Thymus (tissue), 14 donors: ENCODE measurements at places on chromosomes 1 and 21. TPM values are rescaled to one million over a fixed set of nuclear protein-coding genes. Genes with fewer than 3 reads are reported as not detected.
A peak's percentile ranks its signal among the peaks of the same experiment; 100 is the strongest.

DNA sequence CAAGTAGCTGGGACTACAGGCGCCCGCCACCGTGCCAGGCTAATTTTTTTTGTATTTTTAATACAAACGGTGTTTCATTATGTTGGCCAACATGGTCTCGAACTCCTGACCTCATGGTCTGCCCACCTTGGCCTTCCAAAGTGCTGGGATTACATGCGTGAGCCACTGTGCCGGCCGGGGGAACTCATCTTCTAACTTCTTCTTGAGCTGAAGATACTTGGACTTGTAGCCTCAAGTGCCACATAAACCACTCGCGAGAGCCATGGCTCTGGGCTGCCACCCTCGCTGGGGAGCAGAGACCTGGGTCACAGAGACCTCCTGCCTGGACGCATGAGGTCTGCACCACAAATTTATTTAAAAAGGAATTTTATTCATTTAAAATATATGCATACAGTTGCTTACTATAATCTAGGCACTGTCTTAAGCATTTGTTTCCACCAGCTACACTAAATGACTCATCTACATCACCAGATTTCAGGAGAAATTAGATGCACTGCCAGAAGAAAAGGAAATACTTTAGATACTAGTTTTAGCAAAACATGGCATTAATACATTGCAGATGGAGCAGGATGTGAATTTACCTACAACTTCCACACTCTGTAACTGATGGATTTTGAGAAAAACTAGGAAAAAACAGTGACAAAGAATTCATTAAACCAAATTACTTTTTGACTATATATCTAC lies 29.9 kb upstream of the PUM1 start:
- H3K27ac ChIP-seq: no peak overlapping the region
- no peak for DNase-seq
- H3K4me1 ChIP-seq: no peaks in the 10 kb centered on the region
- no peaks in the 10 kb centered on the region for H3K36me3 ChIP-seq

GRCh38 chr1:23922321-23922943 lies 9.3 kb upstream of the CNR2 start:
- no peaks in the 10 kb centered on the region for H3K4me1 ChIP-seq
- H3K27me3 ChIP-seq: no peaks in the 10 kb centered on the region
- no peak overlapping the region for H3K27ac ChIP-seq
- DNase-seq: no peak
- H3K4me3 ChIP-seq: no peak overlapping the region
- no peaks in the 10 kb centered on the region for H3K36me3 ChIP-seq

GRCh38 chr21:38929142-38929541 lies 123.4 kb downstream of the ETS2 start:
- DNase-seq: no peak
- H3K4me3 ChIP-seq: no peak overlapping the region
- no peaks in the 10 kb centered on the region for H3K36me3 ChIP-seq
- no peaks in the 10 kb centered on the region for H3K27me3 ChIP-seq

DNA sequence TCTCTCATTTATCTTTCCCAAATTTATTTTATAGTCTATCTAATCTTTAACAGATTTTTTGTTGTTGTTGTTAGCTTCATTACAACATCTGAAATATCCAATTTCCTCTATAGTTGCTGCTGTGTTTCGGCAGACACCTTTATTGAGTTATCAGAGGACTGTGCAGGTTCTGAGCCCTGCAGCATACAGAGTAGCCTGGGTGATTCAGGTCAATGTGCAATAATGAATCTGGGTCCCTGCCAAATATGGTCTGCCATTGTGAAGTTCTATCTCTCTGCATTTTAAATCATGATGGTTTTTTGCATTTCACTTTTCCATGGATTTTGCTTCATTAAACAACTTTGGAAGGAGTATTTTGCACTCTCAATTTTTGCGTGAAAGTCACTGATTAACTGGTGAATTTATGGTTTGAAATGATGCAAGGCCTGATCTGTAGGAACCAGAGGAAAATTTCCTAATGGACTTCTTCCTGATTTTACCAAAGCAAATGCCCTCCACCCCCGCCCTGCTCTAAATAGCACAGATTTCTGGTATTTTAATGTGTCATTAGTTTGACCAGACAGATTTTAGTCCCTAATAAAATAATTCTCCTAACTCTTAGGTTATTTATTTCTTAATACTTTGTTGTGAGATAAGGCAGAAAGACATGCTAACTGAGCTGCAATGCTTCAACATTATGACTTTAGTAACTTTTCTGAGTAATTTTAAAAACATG lies 402.3 kb downstream of the PTBP2 start:
- no peak overlapping the region for H3K27ac ChIP-seq
- H3K4me1 ChIP-seq: no peaks in the 10 kb centered on the region
- no peak for DNase-seq
- H3K4me3 ChIP-seq: no peak overlapping the region

- no peak overlapping the region for H3K27ac ChIP-seq
- H3K4me1 ChIP-seq: no peaks in the 10 kb centered on the region
- peaks cover 46% of the 10 kb centered on the region for H3K27me3 ChIP-seq
- DNase-seq: no peak
Observed at GRCh38 chr1:22711591-22712501, 1.2 kb downstream of the EPHB2 start.

- no peak overlapping the region for H3K27ac ChIP-seq
- no peaks in the 10 kb centered on the region for H3K27me3 ChIP-seq
- H3K36me3 ChIP-seq: no peaks in the 10 kb centered on the region
- no peak for DNase-seq
- H3K4me3 ChIP-seq: no peak overlapping the region
- peaks cover 9% of the 10 kb centered on the region for H3K4me1 ChIP-seq
Observed at GRCh38 chr1:229209816-229210215, 61.1 kb upstream of the RAB4A start.

DNA sequence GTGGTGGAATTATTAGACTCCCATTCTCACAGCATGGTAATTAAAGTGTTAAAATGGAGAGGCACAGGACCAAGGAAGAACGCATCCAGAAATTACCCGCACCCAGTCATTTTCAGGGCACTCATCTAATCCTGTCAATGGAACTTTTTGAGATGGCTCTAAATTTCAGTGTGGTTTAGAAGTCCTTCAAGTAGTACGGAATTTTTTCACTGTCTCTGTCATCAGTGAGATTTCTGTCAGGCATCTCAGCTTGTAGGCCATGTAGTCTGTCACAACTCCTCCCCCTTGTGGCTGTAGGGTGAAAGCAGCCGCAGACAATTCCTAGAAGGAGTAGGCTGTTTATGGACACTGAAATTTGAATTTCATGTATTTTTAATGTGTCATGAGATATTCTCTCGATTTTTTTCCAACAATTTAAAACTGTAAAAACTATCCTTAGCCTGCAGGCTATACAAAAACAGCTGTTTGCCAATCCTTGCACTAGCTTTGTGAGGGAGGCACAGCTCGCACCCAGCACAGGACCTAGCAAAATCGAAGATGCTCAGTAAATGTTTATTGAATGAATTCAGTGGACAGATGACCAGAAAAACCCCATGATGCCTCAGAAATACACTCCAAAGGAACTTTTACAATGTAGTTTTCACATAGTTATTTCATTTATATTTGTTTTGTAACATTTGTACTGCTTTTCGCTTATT lies 6.6 kb upstream of the NUP133 start:
- no peaks in the 10 kb centered on the region for H3K27me3 ChIP-seq
- no peak overlapping the region for H3K4me3 ChIP-seq
- no peaks in the 10 kb centered on the region for H3K4me1 ChIP-seq

DNA sequence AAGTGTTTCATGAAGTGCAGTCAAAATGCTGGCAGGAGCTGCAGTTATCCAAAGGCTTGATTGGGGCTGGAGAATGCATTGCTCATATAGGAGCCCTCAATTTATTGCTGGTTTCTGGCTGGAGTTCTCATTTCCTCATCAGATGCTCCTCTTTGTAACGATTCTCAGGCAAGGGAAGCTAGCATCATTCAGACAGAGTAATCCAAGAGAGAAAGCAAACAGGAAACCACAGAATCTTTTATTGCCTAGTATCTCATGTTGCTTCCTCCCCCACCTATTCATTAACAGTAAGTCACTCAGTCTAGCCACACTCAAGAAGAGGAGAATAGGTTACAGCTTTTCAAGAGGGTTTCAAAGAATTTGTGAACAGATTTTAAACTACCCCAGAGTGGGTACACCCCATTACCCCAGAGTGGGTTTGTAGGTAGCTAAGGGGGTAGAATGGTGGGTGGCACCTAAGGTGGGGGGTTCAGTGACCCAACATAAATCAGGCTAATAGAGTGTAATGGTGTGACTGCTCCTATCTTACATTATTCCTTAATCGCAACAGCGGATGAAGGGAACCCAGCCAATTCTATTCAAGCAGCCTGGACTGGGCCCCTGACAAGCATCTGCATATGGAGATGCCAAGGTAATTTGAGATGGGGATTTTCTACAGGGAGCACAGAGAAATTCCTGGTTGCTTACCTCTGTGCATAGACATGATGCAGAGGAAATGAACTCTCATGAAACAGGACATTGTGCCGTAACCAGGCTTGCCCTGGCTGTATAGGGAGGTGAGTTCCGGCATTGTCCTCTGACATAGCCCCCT lies 67.1 kb downstream of the KCNJ15 start:
- peak; percentile 47 for DNase-seq
- H3K27ac ChIP-seq: peak overlapping the region; percentile 24
- no peak overlapping the region for H3K4me3 ChIP-seq
- H3K4me1 ChIP-seq: peaks cover 6% of the 10 kb centered on the region

- no peaks in the 10 kb centered on the region for H3K4me1 ChIP-seq
- no peak for DNase-seq
- H3K36me3 ChIP-seq: no peaks in the 10 kb centered on the region
- no peak overlapping the region for H3K27ac ChIP-seq
- H3K4me3 ChIP-seq: no peak overlapping the region
- H3K27me3 ChIP-seq: no peaks in the 10 kb centered on the region
Observed at GRCh38 chr1:30518186-30518585, 205.2 kb downstream of the MATN1 start.

- H3K27ac ChIP-seq: no peak overlapping the region
- H3K4me3 ChIP-seq: no peak overlapping the region
- H3K27me3 ChIP-seq: no peaks in the 10 kb centered on the region
- no peak for DNase-seq
Observed at GRCh38 chr1:108841703-108842102, 15.2 kb downstream of the AKNAD1 start.

DNA sequence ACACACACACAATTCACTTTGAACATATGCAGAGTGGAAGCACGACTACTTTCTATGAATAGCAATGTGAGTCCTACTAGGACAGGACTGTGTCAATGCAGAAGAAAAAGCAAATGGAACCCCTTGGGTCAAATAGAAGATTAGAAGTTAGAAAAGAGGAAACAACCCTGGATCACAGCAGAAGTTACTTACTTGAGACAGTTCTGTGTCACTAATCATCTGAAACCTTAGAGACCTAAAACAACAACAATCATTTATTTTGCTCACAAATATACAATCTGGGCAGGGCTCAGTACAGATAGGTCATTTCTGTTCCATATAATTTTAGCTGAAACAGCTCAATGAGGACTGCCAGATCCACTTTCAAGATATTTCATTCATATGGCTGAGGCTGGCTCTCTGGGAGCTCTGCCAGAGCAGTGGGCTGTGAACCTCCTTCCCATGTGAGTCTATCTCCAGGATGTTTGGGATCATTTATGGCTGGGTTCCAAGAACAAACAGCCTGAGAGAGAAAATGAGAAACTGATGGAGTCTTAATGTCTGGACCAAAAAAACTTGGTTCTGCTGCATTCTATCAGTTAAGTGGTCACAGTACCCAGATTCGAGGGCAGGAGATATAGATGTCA lies 42.5 kb upstream of the IL10 start:
- DNase-seq: no peak
- H3K27ac ChIP-seq: no peak overlapping the region
- no peak overlapping the region for H3K4me3 ChIP-seq
- peaks cover 4% of the 10 kb centered on the region for H3K4me1 ChIP-seq
- H3K27me3 ChIP-seq: no peaks in the 10 kb centered on the region

DNA sequence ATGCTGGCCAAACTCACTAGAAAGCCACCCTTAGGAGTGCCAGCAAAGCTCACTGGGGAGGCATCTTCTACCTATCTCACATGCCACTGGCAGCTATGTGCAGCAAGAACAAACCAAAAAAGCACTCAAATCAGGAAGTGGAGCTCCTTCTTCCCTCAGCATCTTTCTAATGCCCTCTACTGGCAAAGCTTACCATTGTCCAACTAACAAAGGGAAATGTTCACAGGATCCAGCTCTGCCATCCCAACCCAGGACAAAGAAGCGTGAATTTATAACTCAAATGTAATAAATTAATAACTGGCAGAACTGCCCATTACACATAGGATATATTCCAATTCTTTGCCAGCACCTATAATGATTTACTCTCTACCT lies 38.9 kb downstream of the LEPR start:
- no peak overlapping the region for H3K4me3 ChIP-seq
- H3K27me3 ChIP-seq: no peaks in the 10 kb centered on the region
- no peaks in the 10 kb centered on the region for H3K4me1 ChIP-seq

DNA sequence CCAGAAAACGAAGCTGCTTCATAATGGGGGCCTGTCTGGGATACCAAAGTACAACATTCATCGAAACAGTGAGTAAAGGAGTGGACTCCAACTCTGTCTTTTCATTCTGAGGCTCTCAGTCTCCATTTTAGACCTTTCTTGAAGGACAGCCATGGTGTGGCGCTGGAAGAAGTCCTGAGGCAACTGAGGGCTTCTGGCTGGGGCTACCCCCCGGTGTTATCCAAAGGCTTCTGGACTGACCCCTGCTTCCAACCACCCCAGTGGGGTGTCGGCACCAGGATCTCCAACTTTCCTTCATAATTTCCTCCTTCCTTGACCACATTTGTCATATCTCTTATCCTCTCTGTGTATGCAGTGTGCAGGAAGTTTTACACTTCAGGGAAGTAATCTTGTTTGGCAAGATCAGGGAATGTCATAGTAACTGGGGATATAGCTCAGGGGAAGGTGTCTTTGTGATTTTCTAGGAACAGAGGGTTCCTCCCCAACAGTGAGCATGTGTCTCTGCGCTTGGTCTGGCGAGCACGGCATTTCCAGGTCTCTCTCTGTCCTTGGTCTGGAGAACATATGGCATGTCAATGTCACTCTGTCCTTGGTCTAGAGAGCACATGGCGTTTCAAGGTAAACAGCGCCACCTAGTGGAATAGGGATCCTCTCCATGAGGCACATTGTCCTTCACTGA lies 19.4 kb upstream of the BSDC1 start:
- peak; percentile 24 for DNase-seq
- no peak overlapping the region for H3K4me3 ChIP-seq
- no peak overlapping the region for H3K27ac ChIP-seq
- H3K27me3 ChIP-seq: peaks cover 4% of the 10 kb centered on the region
- no peaks in the 10 kb centered on the region for H3K36me3 ChIP-seq
- H3K4me1 ChIP-seq: no peaks in the 10 kb centered on the region

- H3K27ac ChIP-seq: no peak overlapping the region
- H3K27me3 ChIP-seq: peaks cover 14% of the 10 kb centered on the region
- peaks cover 19% of the 10 kb centered on the region for H3K4me1 ChIP-seq
- H3K4me3 ChIP-seq: no peak overlapping the region
Observed at GRCh38 chr1:15158506-15159165, 5.1 kb downstream of the TMEM51 start.

GRCh38 chr1:185880779-185881333 lies 146.7 kb downstream of the HMCN1 start:
- H3K27me3 ChIP-seq: no peaks in the 10 kb centered on the region
- no peaks in the 10 kb centered on the region for H3K36me3 ChIP-seq
- H3K27ac ChIP-seq: no peak overlapping the region
- no peak overlapping the region for H3K4me3 ChIP-seq

- no peak for DNase-seq
- H3K27me3 ChIP-seq: no peaks in the 10 kb centered on the region
- H3K27ac ChIP-seq: no peak overlapping the region
- peaks cover 38% of the 10 kb centered on the region for H3K36me3 ChIP-seq
Observed at GRCh38 chr1:228089519-228090380, 7.2 kb downstream of the ARF1 start.

PPP2R5A gene
- 39.9 TPM for total RNA-seq

MRPL55 gene
- 58.5 TPM for total RNA-seq

PDPN gene
- 5.4 TPM for total RNA-seq

TMEM82 gene
- not detected for total RNA-seq

KRTAP13-2 gene
- total RNA-seq: not detected
